ENCODE measurements at places on chromosomes 16 and 17. TPM values are rescaled to one million over a fixed set of nuclear protein-coding genes. Genes with fewer than 3 reads are reported as not detected.
A peak's percentile ranks its signal among the peaks of the same experiment; 100 is the strongest.

The GH2 gene
- total RNA-seq, result not detected

The NPIPB6 gene
- 7.0 TPM for total RNA-seq

GRCh38 chr16:27634779-27635178, 84.8 kb downstream of the KATNIP start:
- no peak for DNase-seq

The CNGB1 gene
- total RNA-seq, result 1.1 TPM

The SLX1B gene
- 94.6 TPM for total RNA-seq

GRCh38 chr16:71972356-71972755, 27.8 kb downstream of the PKD1L3 start:
- DNase-seq, result no peak

- no peak for DNase-seq
Observed at GRCh38 chr16:64133366-64133765, 988.5 kb downstream of the CDH11 start.

The ANKRD40CL gene
- total RNA-seq, result not detected

GRCh38 chr17:2366747-2367494, 29.6 kb downstream of the SGSM2 start:
- no peak for DNase-seq

GRCh38 chr17:55750750-55751657, at the start of gene PCTP:
PCTP (plus strand) TSS chr17:55751051; CDS start chr17:55751104, 53 bp downstream.
- peak; percentile 86 for DNase-seq

DNA sequence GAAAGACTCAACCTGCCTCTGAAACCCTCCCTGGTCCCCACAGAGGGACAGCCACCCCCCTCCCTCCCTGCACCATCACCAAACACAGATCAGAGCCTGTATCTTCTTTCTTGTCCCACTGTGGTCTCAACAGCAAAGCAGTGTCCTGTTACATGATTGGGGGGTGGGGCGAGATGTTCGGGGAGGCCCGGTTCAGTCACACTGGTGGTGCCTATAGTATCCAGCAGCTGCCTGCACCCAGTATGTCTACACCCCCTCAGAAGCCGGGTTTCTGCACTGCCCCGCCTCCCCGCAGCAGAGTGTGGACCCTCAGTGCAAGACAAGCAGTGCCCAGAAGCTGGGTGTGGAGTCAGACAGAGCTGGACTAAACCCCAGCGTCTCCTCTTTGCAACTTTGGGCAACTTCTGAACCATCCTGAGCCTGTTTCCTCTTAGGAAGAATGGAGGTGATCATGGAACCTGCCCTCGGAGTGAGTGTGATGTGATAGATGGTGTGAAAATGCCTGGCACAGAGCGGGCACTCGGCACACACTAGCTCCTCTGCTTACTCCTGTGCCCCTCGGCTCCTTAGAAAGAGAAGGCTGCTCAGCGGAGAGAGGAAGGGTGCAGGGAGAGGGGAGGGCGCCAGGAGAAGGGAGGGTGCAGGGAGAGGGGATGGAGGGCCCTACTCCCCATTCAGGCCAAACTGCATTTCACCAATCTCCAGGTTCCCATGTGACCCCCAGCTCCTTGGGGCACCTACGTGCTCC, 84.0 kb upstream of the TNRC6C start:
- DNase-seq, result no peak

The NPIPB9 gene
- 8.5 TPM for total RNA-seq

- no peak for DNase-seq
Observed at GRCh38 chr17:19339341-19339815, 23.1 kb downstream of the B9D1 start.

The GSE1 gene
- total RNA-seq, result 60.0 TPM

DNA sequence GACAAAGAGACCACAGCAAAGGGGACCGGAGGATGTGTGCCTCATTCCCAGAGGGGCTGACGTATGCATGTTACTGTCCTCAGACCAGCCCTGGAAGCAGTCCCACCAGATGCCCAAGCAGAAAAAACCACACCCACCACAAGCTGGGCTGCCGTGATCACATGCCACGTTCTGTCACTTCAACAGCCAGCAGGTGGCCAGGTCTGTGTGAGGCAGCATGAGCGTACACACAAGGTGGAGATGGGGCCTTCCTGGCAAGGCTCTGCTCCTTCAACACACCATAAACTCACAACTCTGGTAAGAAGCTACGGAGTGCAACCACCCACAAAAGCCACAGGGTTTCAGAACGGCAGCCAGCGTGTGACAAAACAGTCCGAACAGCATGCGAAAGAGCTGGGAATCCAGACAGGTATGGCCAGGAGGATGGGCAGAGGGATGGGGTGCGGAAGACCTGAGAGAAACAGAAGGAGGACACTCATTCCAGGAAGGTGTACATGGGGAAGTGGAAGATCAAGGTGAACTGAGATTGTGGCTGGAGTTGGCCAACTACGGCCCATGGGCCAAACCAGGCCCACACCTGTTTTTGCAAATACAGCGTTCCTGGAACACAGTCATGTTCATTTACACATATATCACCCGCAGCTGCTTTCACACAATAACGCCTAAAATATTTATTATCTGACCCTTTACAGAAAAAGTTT, 27.9 kb downstream of the MBTPS1 start:
- DNase-seq, result no peak

GRCh38 chr16:8900343-8900742, 18.2 kb downstream of the LITAFD start:
- DNase-seq, result no peak

- DNase-seq, result no peak
Observed at GRCh38 chr17:16364625-16365024, 11.4 kb upstream of the CENPV start.

GRCh38 chr17:77435272-77436057, 294.7 kb downstream of the SEC14L1 start:
- DNase-seq, result no peak

The VAT1L gene
- total RNA-seq, result not detected

DNA sequence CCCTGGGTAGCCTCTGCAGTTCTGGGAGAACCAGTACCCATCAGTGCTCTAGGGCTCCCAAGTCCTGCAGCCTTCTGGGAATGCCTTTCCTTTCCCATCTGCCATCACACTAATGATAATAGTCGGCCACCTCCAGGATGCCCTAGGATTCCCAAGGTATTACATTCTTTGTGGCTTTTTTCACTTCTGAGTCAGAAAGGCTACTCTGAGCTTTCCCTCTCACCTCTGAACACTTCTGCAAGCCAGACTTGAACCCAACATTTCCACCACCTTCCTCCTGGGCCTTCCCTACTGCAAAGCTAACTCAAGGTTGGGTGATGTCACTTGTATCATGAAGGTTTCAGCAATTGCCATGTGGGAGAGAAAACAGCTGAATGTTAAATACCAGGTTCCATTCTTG, 49.7 kb upstream of the CCL2 start:
- DNase-seq, result no peak

DNA sequence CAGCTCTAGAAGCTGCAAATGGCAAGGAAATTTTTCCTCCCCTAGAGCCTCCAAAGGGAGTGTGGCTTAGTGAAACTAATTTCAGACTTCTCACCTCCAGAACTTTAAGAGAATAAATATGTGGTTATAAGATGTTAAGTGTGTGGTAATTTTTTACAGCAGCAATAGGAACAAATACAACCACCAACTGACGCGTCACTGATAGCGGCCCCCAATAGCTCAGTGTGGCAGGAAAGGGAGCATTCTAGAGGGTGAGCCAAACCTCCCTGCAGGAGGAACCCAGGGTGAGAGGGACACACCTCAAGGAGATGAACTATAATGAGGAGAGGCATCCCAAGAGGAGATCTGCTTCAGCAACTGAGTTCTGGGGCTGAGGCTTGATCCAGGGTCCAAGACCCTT, 4.0 kb downstream of the CCL4 start:
- DNase-seq, result no peak

GRCh38 chr17:28985950-28986713, 19.7 kb downstream of the SEZ6 start:
- no peak for DNase-seq

DNA sequence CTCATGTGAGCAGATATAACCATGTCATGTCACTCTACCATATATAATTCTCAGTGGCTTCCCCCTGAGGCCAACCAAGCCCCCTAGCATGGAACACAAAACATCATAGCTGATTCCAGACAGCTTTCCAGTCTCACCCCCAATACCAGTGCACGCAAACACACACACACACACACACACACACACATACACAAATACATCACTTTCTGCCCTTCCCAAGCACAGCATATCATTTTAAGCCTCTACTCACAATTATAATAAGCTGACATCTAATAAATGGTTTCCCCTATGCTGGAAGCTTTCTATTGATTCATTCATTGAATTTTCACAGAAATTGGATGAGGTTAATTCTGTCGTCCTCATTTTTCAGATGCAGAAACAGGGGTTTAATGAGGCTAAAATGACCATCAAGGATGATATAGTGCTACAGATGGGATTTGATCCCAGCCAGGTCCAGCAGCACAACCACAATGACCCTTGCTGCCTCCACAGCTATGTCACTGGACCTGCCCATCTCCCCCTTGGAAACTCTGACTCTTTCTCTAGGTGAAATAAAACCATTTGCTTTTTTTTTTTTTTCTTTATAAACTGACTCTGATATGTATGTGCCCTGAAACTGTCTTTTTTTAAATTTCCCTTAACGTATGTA, 131.1 kb downstream of the TMEM114 start:
- no peak for DNase-seq

GRCh38 chr16:4688674-4689045, 4.7 kb upstream of the NUDT16L1 start:
- no peak for DNase-seq

The OR4D1 gene
- not detected for total RNA-seq

DNA sequence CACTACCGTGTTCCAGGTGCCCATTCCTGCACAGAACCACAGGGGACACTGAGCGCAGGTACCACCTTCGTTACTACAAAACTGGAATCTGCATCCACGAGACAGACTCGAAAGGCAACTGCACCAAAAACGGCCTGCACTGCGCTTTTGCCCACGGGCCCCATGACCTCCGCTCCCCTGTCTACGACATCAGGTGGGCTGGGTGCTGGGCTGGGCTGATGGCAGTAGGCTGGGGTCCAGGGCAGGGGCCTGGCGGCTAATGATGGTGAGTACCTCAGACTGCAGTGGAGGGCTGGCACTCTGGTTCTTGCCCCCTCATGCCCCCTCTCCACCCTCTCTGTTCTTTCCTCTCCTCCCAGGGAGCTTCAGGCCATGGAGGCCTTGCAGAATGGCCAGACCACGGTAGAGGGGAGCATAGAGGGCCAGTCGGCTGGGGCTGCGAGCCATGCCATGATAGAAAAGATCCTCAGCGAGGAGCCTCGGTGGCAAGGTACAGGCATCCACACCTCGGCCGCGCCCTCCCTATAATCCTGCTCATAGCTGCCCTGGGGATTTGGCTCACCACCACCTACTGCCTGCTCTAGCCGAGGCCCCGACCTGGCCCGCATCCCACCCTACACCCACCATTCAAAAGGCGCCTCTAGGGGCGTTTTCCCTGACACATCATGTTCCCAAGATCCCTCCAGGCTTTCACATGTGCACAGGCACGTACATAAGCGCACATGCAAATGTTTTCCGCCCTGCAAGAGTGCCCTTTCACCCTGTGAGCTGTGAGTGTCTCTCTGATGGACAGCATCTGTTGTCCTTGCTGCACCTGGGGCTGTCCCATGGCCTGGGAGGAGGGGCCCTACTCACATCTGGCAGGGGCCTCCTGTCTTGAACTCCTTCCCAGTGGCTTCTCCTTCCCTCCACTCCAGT, 27.7 kb downstream of the UNK start:
- DNase-seq, result no peak

The CARD14 gene
- 16.5 TPM for total RNA-seq

DNA sequence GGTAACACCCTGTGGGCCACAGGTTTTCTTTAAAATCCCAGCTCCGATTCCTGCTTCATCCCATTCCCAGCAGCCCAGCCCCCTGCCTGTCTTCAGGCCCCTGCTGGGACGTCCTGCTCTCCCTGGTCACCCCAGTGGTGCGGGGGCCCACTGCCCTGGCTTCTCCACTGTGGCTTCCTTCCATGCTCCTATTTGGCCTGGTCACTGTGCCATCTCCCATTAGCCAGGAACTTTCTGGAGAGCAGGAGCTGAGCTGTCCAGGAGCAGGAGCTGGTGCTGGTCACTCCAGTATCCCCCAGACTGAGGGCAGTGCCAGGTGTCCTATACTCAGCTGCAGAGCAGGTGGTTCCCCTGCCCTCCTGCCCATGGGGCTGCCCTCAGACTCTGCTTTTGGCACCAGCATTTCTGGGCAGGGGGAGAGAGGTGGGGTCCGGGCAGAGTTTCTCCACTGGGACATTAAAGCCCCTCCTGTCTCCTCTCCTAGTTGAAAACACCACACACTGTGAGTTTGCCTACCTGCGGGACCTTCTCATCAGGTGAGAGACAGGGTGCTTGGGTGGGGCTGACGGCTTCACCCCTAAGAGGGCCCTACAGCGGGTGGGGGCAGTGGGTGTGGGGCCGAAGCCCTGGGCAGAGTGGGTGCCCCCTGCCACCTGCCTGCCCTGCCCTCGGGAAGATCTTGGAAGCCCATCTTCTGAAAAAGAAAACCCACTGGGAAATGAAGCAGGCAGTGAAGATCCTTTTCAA, 356.2 kb downstream of the SEC14L1 start:
- DNase-seq, result no peak

DNA sequence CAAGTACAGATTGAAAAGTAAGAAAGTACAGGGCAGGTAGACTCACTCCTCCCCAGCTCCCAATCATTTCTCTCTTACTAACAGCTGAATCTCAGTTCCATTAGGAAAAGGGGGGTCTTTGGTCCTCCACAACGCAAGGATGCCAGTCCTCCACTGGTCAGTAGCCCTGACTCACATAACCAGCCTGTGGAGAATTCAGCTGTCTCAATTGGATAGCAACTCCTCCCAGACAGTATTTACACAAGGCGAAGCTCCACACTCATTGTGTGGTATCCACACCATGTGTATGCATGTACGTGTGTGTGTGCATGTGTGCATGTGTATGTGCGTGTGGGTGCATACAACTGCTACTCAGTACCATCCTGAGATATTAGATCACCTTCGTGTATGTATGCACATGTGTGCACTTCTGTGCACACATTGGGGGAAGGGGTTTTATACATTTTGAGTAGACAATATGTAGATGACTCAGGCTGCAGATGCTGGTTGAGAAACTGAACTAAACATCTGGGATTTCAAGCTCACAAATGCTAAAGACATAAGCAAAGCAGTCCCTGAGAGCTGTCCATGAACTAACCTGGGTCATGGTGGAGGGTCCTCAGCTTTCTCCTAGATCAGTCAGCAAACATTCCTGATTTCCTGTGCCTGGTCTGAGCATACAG, 240.1 kb downstream of the SLC39A11 start:
- no peak for DNase-seq

The COPZ2 gene
- 2.6 TPM for total RNA-seq

- no peak for DNase-seq
Observed at GRCh38 chr17:78895322-78895721, 7.7 kb downstream of the CEP295NL start.

The NEK8 gene
- total RNA-seq, result 11.5 TPM

Measured in PC-9 (cell line).